ENCODE measurements at places on chromosomes 12 and 14.

DNA sequence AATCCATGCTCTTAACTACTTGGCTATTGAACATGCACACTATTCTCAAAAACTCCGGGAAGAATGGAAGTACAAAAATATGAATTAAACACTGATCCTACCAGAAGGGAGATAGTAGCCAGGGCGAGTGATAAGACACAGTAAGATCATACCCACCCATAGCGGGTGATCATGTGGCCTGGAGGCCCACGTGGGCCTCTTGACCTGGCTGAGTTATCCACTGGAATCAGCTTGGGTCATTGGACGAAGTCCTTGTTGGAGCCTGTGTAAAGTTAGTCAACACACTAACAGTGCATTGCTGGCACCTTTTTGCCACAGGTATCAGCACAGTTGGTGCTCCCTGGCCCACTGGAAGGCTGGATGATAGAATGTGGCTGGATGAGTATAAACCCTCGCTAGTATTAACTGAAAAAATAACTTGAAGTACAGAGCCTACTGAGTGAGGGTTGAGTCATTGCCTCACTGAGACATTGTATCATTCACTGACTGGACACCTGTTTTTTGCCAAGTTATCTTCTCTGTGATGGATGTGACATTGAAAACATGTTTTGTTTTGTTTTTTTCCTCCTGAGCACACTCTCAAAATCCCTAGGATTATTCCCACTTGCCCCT, 149.2 kb upstream of the FUT8 start:
- no peak for DNase-seq

DNA sequence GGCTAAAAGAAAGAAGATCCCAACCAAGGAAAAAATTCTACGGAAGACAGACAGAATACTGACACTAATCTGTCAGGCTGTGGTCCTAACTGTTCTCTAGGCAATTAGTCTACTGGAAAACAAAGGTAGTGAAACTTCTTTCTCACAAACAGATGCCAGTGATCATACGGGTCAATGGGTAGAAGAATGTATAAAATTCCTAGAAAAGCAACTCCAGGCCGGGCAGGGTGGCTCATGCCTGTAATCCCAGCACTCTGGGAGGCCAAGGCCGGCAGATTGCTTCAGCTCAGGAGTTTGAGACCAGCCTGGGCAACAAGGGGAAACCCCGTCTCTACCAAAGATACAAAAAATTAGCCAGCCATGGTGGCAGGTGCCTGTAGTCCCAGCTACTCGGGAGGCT, 64.8 kb downstream of the HECTD4 start:
- no peak for DNase-seq

DNA sequence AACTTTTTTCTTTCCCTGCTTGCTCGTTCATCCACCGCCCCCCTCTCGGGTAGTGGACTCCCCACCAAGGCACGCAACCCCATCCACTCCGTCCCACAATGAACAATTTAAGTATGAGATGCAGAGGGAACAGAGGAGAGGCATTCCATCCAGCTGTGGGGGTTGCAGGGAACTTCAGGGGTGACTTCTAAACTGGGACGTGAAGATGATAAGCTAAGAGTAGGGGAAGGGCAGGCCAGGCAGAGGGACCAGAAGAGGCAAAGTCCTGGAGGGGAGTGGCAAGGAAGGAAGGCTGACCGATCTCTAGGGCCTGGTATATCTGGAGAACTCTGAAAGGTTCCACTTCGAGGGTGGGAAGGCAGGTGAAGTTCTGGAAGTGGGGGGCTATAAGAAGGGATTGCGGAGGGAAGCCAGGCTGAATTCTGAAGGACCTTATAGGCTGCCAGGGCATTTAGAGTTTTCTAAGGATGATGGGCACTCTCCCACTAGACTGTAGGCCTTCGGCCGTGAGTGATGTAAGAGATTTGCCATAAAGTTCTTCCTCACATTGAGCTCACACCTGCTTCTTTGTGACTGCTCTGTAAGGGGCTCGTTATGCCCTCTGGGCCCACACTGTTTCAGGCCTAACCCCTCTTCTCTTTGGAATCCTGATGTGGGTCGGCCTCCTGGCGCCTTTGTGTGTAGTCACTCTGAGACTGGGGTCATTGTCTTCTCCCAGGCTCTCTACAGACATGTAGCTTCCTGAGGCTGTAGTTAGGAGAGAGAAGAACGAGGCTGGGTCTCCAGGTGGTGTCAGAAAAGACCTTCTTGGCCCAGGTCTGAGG, 12.1 kb downstream of the NFATC4 start:
- no peak for DNase-seq

GRCh38 chr12:118512669-118513068, 136.3 kb downstream of the SUDS3 start:
- no peak for DNase-seq

- DNase-seq: no peak
Observed at GRCh38 chr12:111428728-111429175, 23.0 kb downstream of the SH2B3 start.

- peak; percentile 32 for DNase-seq
Observed at GRCh38 chr12:110647631-110648040, 33.7 kb downstream of the TCTN1 start.

Measured in GM19239 (cell line).